ENCODE measurements at places on chromosomes 13 and 19. TPM values are rescaled to one million over a fixed set of nuclear protein-coding genes. Genes with fewer than 3 reads are reported as not detected.

DACT3 gene
- total RNA-seq, result 0.19 TPM

C5AR1 gene
- total RNA-seq, result not detected

ZNF414 gene
- total RNA-seq, result 5.9 TPM

ENOX1 gene
- total RNA-seq, result 1.4 TPM

CEACAM8 gene
- not detected for total RNA-seq

FBXO27 gene
- 0.54 TPM for total RNA-seq

DMKN gene
- total RNA-seq, result not detected

FUT3 gene
- not detected for total RNA-seq

RDH8 gene
- total RNA-seq, result not detected

HIF3A gene
- total RNA-seq, result 1.2 TPM

KLK2 gene
- not detected for total RNA-seq

NXNL1 gene
- not detected for total RNA-seq

GAPDHS gene
- not detected for total RNA-seq

ZNF260 gene
- 13.0 TPM for total RNA-seq

PPM1N gene
- 0.90 TPM for total RNA-seq

RHPN2 gene
- 2.2 TPM for total RNA-seq

IL17D gene
- 4.2 TPM for total RNA-seq

Measured in endothelial cell of coronary artery (primary cell).